ENCODE measurements at places on chromosomes 12 and 14.

DNA sequence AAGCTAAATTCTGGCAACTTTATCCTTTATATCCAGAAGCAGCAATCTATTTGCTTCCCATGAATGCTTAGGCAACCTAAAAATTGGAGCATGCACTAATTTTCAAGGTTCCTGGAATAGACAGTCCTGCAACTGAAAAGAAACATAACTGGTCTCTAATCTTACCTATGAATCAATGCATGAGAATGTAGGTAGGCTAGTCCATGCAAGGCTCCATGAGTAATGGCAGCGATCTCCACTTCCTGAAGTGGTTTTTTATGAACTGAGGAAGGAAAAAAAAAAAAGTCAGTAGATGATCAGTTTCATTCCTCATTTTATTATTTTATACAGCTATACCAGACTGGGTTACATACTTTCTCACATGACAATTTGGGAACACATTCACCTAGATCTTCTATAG, 102.0 kb downstream of the PEBP1 start:
- DNase-seq: no peak

DNA sequence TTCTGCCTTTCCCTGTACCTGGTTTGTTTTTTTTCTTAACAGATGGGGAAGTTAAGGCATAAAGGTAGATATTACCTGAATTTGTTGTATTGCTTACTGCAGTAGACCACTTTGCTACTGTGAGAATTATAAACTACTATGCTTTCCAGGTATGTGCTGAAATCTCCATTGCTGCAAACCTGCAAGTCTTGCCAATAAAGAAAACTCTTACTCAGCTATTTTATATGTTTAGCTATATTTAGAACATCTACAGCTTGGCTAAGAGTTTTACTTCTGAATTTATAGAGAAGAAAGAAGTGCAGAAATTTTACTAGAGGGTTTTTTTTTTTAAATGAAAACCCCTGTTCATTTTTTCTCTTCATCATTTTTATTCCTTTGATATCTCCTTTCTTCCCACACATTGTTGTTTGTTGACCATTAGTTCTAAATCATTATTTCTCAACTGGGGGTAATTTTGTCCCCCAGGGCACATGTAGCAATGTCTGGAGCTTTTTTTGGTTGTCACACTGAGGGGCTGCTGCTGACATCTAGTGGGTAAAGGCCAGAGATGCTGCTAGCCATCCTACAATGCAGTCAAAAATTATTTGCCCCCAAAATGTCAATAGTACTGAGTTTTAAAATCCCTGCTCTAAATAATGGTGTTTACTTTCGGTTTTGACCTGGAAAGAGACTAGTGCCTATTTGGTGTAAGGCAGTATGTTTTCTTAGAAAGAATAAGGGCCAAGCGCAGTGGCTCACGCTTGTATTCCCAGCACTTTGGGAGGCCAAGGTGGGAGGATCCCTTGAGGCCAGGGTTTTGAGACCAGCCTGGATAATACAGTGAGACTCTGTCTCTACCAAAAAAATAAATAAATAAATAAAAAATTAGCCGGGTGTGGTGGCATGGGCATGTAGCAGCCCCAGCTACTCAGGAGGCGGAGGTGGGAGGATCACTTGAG, 48.6 kb downstream of the PCNX1 start:
- no peak for DNase-seq

- DNase-seq: no peak
Measured at GRCh38 chr14:102363182-102363943, 622 bp downstream of the TECPR2 start.

DNA sequence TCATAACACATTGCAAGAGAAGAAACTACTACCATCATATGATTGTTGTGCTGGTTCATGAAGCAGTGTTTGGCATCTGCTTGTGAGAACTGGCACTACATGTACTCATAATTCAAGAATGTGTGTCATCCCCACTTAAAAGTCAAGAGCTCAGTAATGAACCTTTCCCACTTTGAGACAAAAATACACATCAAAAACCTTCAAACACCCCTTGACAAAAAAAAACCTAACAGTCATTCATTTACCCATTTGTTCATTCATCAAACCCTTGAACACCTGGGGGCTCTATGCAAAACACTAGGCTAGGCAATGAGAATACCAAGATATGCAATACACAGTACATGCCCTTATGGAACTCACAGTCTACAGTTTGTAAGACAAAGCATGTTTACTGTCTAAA, 40.0 kb downstream of the KIF21A start:
- DNase-seq: no peak

GRCh38 chr12:24600996-24601395, 347.9 kb downstream of the BCAT1 start:
- DNase-seq: no peak

DNA sequence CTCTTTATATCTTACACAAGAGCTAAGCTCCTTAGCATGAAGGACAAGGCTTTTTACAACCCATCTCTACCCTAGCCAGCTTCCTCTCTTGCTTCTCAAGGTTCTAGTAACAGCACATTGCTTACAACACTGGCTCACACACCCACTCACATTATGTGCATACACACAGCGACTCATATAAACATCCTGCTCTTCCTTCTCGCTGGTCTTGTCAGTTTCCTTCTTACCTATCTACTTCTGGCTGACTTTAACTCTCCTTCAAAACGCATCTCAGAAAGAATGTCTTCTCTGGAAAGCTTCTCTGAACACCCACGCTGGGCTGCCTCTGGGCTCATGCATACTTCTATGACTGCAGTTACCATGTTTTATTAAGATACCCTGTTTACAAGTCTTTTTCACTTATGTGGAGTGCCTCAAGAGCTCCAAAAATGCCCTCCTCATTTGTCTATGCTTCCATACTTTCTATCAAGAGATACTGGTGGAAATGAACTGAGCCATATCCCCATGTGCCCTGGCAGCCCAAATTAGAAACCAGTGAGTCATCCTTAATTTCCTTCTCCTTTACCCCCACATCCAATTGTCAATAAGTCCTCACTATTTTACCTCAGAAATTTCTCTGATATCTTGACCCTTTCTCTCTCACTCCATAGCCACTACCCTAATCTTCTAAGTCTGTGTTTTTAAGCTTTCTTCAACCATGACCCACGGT, 126.9 kb upstream of the KRAS start:
- no peak for DNase-seq

DNA sequence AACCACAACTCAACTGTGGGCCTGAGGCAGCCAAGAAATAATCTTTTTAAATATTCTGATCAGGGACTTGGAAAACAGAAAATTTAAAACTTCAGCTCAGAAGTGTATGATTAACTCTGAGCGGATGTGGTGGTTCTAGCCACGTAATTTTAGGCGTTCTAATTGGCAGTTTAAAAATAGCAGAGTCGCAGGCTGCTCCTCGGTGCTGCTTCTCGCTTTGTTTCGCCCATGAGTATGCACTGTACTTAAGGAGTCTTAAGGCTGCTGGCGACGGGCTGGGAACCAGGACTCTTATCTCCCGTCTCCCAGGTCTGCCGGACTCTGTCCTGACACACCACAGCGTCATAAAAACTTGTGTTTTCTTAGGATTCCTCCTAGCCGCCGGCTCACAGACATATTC, 113.4 kb upstream of the PELI2 start:
- DNase-seq: no peak

DNA sequence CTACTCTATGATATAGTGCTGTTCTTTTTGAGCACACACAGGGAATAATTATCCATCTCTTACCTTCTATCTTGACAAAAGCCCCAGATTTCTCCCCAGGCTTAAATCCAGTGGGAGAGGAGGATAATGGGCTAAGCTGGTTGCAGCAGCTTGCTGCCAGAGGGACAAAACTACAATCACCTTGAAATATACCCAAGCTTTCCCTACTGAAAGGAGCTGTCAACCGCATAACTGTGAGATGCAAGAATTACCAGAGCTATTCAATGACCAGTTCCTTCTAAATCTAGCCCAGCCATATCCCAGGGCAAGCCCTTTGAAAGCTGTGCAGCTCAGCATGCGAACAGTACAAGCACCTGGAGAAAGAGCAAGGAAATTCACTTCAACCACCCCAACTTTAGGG, 943 bp upstream of the MGAT4C start:
- no peak for DNase-seq

DNA sequence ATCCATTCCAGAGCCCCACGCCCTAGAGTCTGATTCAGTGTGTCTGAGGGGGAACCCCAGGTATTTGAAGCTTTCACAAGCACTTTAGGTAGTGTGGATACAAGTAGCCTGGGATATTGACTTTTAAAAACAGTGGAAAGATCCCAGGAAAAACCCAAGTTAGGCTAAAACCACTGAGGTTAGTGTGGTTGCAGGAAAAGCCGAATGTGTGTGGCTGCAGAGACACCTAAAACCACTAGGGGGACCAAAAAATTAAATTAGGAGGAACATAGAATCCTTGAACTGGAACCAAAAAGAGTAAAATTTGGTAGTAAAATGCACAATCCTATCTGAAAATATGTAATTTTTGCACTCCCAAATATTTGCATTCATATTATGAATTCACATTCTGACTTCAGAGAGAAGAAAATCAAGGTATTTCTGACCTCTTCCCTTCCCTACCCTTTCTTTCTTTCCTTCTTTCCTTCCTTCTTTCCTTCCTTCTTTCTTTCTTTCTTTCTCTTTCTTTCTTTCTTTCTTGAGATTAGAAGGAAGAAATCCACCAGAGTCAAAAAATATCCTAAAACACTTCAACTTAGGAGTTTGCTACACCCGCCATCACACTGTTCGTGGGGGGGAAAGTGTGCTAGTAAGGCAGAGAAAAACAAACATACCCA, 37.8 kb downstream of the SLCO1A2 start:
- no peak for DNase-seq
